Large intestine (tissue), 12 donors: ENCODE measurements at places on chromosomes 7 and 10. TPM values are rescaled to one million over a fixed set of nuclear protein-coding genes. Genes with fewer than 3 reads are reported as not detected.
A peak's percentile ranks its signal among the peaks of the same experiment; 100 is the strongest.

Gene STEAP1B
- polyA plus RNA-seq, result 1.5 TPM

Gene EVX1
- polyA plus RNA-seq, result not detected

GRCh38 chr7:68258609-68259008 is 1262.0 kb downstream of the TYW1 start:
- no peaks in the 10 kb centered on the region for H3K36me3 ChIP-seq
- no peak overlapping the region for H3K4me3 ChIP-seq
- no peaks in the 10 kb centered on the region for H3K4me1 ChIP-seq
- no peak overlapping the region for H3K27ac ChIP-seq
- no peaks in the 10 kb centered on the region for H3K27me3 ChIP-seq

DNA sequence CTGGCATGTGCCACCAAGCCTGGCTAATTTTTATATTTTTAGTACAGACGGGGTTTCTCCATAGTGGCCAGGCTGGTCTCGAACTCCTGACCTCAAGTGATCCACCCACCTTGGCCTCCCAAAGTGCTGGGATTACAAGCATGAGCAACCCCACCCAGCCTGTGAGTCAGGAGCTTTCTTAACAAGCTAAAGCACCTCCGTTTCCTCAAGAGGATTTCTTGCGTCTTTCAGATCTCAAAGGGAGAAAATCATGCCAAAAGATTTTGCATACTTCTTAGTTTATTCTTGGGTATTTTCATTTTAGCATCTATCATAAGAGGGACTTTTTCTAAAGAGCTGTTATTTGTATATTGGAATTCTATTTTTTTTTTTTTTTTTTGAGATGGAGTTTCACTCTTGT is 47.9 kb upstream of the FOXK1 start:
- no peaks in the 10 kb centered on the region for H3K27me3 ChIP-seq
- DNase-seq, result no peak
- H3K4me1 ChIP-seq, result peaks cover 7% of the 10 kb centered on the region
- H3K36me3 ChIP-seq, result no peaks in the 10 kb centered on the region

Gene ADRB1
- 0.64 TPM for polyA plus RNA-seq

GRCh38 chr7:64630496-64630895 is 35.4 kb upstream of the ZNF107 start:
- no peak overlapping the region for H3K4me3 ChIP-seq
- H3K27me3 ChIP-seq, result no peaks in the 10 kb centered on the region
- H3K4me1 ChIP-seq, result no peaks in the 10 kb centered on the region
- DNase-seq, result no peak

DNA sequence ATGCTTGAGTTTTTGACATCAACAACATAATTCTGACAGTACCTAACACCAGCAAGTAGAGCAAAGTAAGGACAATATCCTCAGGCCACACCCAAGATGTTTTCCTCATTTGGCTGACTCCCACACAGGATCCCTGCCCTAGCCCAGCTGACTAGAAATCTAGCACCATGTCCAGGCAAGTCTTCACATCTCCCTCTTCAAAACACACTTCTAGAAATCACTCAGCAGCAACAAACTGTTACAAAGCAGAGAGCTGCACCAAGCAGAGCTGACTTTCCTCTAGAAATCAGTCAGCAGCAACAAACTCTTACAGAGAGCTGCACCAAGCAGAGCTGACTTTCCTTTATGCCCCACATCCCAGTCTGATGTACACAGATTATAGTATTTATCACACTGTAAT is 7.7 kb downstream of the TMEM168 start:
- no peak overlapping the region for H3K4me3 ChIP-seq
- no peaks in the 10 kb centered on the region for H3K27me3 ChIP-seq
- H3K4me1 ChIP-seq, result no peaks in the 10 kb centered on the region

Gene RELN
- polyA plus RNA-seq, result 5.0 TPM

- H3K4me1 ChIP-seq, result peaks cover 19% of the 10 kb centered on the region
- no peaks in the 10 kb centered on the region for H3K27me3 ChIP-seq
- H3K27ac ChIP-seq, result no peak overlapping the region
- DNase-seq, result no peak
These were observed 2.1 kb upstream of the TMEM72 start for GRCh38 chr10:44908936-44909630.

Gene OR6V1
- polyA plus RNA-seq, result not detected

DNA sequence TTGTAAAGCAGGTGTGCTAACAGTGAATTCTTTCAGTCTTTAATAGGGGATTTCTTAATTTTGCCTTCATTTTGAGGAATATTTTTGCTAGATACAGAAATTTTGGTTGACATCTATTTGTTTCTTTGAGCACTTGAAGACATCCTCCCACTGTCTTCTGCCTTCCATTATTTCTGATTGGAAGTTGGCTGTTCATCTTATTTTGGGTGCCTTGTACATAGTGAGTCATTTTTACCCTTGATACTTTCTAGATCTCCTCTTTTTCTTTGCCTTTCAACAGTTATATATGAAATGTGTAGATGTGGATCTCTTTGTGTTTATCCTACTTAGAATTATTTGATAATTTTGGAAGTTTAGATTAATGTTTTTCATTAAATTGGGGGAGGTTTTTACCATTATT is 631.0 kb downstream of the AUTS2 start:
- no peaks in the 10 kb centered on the region for H3K36me3 ChIP-seq
- no peak overlapping the region for H3K4me3 ChIP-seq
- DNase-seq, result no peak
- no peaks in the 10 kb centered on the region for H3K4me1 ChIP-seq
- H3K27ac ChIP-seq, result no peak overlapping the region
- no peaks in the 10 kb centered on the region for H3K27me3 ChIP-seq

DNA sequence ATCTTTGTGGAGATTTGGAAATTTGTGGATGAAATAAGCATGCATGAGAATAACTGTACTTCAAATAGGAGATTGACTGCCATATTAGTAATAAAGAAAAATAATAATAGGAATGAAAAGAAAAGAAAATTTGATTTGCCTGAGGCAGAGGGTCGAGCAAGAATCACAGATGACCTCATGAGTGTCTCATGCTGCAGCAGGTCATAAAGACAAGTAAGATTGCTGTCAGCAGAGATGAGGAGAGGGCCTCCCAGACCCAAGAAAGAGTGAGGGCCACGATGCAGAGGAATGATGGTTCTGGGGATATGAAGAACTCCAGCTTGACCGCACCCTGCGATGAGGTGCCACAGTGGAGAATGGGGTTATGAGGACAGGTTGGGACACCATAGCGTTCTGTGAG is 39.2 kb downstream of the TOMM7 start:
- H3K36me3 ChIP-seq, result no peaks in the 10 kb centered on the region
- H3K27me3 ChIP-seq, result no peaks in the 10 kb centered on the region
- no peak overlapping the region for H3K27ac ChIP-seq
- H3K4me3 ChIP-seq, result no peak overlapping the region

GRCh38 chr10:32959006-32959920 is 1.2 kb upstream of the ITGB1 start:
- peaks cover 18% of the 10 kb centered on the region for H3K4me1 ChIP-seq
- H3K27me3 ChIP-seq, result no peaks in the 10 kb centered on the region

- peaks cover 9% of the 10 kb centered on the region for H3K4me1 ChIP-seq
- H3K36me3 ChIP-seq, result no peaks in the 10 kb centered on the region
- peaks cover 49% of the 10 kb centered on the region for H3K27me3 ChIP-seq
- no peak overlapping the region for H3K27ac ChIP-seq
These were observed 8.6 kb upstream of the ELFN1 start for GRCh38 chr7:1661461-1661860.

Gene ADGRA1
- polyA plus RNA-seq, result 0.40 TPM

DNA sequence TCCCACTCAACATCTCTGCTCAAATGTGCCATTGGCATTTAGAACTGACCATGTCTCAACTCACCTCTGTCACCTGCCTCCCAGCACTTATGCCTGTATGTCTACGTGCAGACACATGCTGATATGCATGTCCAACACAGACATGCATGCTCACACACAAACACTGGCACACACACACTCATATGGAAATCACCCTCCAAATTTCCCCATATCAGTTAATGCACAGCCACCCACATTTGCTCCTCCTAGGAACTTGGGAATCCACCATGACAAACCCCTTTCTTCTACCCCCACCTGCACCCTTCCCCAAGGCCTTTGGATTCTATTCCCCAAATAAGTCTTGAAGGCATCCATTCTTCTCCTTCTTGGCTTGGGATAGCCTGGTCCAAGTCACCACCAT is 4.4 kb downstream of the FAM170B start:
- DNase-seq, result no peak
- H3K4me1 ChIP-seq, result no peaks in the 10 kb centered on the region

Gene HOGA1
- polyA plus RNA-seq, result 3.2 TPM

- no peak overlapping the region for H3K27ac ChIP-seq
- H3K36me3 ChIP-seq, result no peaks in the 10 kb centered on the region
- H3K4me1 ChIP-seq, result no peaks in the 10 kb centered on the region
- H3K4me3 ChIP-seq, result no peak overlapping the region
- no peak for DNase-seq
These were observed 576.6 kb upstream of the SORCS1 start for GRCh38 chr10:107740962-107741690.

Gene SORCS3
- 1.7 TPM for polyA plus RNA-seq

- no peak overlapping the region for H3K27ac ChIP-seq
- H3K4me1 ChIP-seq, result no peaks in the 10 kb centered on the region
- H3K4me3 ChIP-seq, result no peak overlapping the region
- no peak for DNase-seq
These were observed 28.9 kb upstream of the BAIAP2L1 start for GRCh38 chr7:98429799-98430198.

GRCh38 chr7:91291902-91292301 is 27.7 kb downstream of the FZD1 start:
- no peaks in the 10 kb centered on the region for H3K36me3 ChIP-seq
- no peaks in the 10 kb centered on the region for H3K27me3 ChIP-seq
- H3K4me1 ChIP-seq, result peaks cover 8% of the 10 kb centered on the region
- DNase-seq, result no peak
- H3K27ac ChIP-seq, result no peak overlapping the region

Gene ENKUR
- polyA plus RNA-seq, result 2.6 TPM

Gene PRKAR2B
- polyA plus RNA-seq, result 16.3 TPM

DNA sequence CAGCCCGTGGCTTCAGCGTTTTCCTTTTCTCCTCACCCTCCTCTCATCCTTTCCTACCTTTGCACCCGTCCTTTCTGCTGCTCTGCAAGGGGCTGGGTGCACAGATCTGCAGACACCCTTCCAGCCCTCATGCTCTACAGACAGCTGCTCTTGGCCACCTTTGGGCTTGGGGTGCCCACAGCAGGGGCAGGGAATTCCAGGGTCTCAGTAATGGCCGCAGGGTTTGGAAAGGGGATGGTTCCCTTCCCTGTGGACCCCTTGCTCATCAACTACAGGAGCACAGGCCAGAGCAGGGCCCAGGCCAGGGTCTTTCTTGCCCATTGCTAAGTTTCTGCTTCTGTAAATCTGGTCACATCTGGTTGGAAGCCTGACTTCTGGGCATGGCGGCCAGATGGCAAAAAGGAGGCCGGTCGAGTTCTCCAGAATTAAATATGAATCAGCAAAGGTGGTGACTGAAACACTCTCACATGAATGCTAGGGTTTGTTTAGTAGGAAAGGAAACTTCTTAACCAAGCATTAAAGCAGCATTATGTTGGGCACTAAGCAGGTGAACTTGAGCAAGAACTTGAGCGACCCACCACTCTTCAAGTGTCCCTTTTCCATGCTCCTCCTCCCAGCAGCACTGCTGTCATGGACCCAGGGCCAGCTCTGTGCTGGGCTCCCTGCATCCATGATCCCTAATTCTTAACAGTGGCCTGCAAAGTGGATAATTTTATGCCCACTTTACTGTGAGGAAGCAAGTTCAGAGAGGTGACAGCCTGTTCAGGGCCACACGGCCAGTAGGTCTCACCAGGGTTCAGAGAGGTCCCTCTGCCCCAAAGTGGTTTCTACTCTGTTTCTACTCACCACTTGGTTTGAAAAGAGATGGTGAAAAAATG is 1.5 kb downstream of the ECHDC3 start:
- DNase-seq, result no peak
- peak overlapping the region; percentile 55 for H3K4me3 ChIP-seq
- peaks cover under 1% of the 10 kb centered on the region for H3K36me3 ChIP-seq
- no peak overlapping the region for H3K27ac ChIP-seq

- no peak for DNase-seq
- no peak overlapping the region for H3K27ac ChIP-seq
- H3K36me3 ChIP-seq, result no peaks in the 10 kb centered on the region
- no peaks in the 10 kb centered on the region for H3K4me1 ChIP-seq
These were observed 168.8 kb upstream of the FRMD4A start for GRCh38 chr10:14499601-14499904.

DNA sequence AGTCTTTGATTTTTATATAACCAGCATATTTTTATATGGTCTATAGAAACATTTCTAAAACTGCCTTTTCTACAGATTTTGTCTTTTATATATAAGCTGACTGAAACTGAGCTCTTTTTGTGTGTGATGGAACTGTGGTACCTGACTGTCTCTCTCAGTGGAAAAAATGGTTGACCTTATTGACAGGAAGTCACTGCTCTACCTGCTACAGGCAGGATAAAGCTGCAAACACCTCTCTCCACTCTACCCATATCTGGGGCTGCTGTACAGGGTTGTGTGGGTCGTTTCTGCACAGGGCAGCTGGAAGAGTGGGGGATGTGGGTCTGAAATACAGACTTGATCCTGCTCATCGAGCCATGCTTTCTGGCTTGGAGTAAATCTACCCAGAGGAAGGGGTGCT is 48.5 kb downstream of the BBS9 start:
- no peak for DNase-seq
- H3K36me3 ChIP-seq, result peaks cover 8% of the 10 kb centered on the region
- H3K27ac ChIP-seq, result no peak overlapping the region
- no peak overlapping the region for H3K4me3 ChIP-seq

- no peak overlapping the region for H3K4me3 ChIP-seq
- H3K4me1 ChIP-seq, result no peaks in the 10 kb centered on the region
- H3K27me3 ChIP-seq, result no peaks in the 10 kb centered on the region
- no peak for DNase-seq
- H3K27ac ChIP-seq, result no peak overlapping the region
- no peaks in the 10 kb centered on the region for H3K36me3 ChIP-seq
These were observed 125.8 kb downstream of the CUBN start for GRCh38 chr10:17003651-17004286.

Gene ZNF25
- polyA plus RNA-seq, result 7.0 TPM

Gene PLAU
- polyA plus RNA-seq, result 19.6 TPM

Gene AOAH
- 17.8 TPM for polyA plus RNA-seq

- H3K27ac ChIP-seq, result no peak overlapping the region
- H3K36me3 ChIP-seq, result no peaks in the 10 kb centered on the region
- no peaks in the 10 kb centered on the region for H3K27me3 ChIP-seq
- DNase-seq, result no peak
These were observed 49.1 kb upstream of the OSBPL3 start for GRCh38 chr7:25029075-25029474.

Gene FGFBP3
- polyA plus RNA-seq, result 1.9 TPM

- no peaks in the 10 kb centered on the region for H3K4me1 ChIP-seq
- H3K27me3 ChIP-seq, result no peaks in the 10 kb centered on the region
- DNase-seq, result no peak
- H3K36me3 ChIP-seq, result no peaks in the 10 kb centered on the region
- H3K4me3 ChIP-seq, result no peak overlapping the region
These were observed 179.1 kb downstream of the SFMBT2 start for GRCh38 chr10:7231509-7232414.

Gene CDK5
- polyA plus RNA-seq, result 12.8 TPM

- H3K27ac ChIP-seq, result no peak overlapping the region
- no peak for DNase-seq
- no peaks in the 10 kb centered on the region for H3K4me1 ChIP-seq
These were observed 21.4 kb downstream of the MAD1L1 start for GRCh38 chr7:2211259-2211880.

Gene DLX5
- 0.58 TPM for polyA plus RNA-seq

- H3K27ac ChIP-seq, result peak overlapping the region; percentile 30
- peaks cover 53% of the 10 kb centered on the region for H3K36me3 ChIP-seq
- peaks cover 2% of the 10 kb centered on the region for H3K4me1 ChIP-seq
- H3K4me3 ChIP-seq, result no peak overlapping the region
- H3K27me3 ChIP-seq, result no peaks in the 10 kb centered on the region
- no peak for DNase-seq
These were observed 31.4 kb upstream of the TRIM8 start for GRCh38 chr10:102612964-102613275.

GRCh38 chr7:2838873-2839578 is 5.1 kb downstream of the GNA12 start:
- peaks cover 6% of the 10 kb centered on the region for H3K4me1 ChIP-seq
- no peak overlapping the region for H3K4me3 ChIP-seq
- peaks cover 13% of the 10 kb centered on the region for H3K36me3 ChIP-seq
- no peak overlapping the region for H3K27ac ChIP-seq
- no peaks in the 10 kb centered on the region for H3K27me3 ChIP-seq
- no peak for DNase-seq
